ENCODE measurements at places on chromosomes 7 and 10.
A peak's percentile ranks its signal among the peaks of the same experiment; 100 is the strongest.

- peak; percentile 51 for DNase-seq
Observed at GRCh38 chr10:49153971-49154370, 20.1 kb upstream of the FAM170B start.

DNA sequence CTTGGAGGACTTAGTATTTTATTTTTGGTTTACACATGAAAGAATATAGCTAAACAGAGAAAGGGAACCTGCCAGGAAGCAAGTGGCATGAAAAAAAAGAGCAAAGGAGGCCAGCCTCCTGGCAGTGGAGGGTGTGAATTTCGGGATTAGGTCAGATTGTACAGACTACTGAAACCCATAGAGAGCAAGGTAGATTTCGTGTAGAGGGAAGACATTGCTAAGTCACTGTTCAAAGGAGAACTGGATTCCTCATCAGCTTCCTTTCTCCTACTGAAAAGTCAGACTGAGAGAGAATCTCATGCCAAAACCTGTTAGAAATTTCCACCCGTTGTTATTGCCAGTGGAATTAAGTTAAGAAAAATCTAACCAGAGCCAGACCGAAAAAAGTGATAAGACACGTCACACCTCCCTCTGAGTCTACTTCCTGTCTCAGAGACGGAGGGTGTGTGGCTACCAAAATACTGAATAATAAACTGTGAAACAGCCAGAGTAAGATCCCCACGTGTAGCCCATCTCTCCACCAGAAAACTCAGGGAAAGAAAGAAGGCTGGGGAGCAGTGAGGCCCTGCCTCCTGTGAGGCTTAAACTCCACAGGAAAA, 118.8 kb downstream of the SKIDA1 start:
- peak; percentile 55 for DNase-seq

- no peak for DNase-seq
Observed at GRCh38 chr10:43679509-43679908, 30.8 kb upstream of the ZNF32 start.

- DNase-seq: peak; percentile 88
Observed at GRCh38 chr10:12448729-12449391, 99.5 kb downstream of the CAMK1D start.

GRCh38 chr7:151387161-151388006, 22.5 kb downstream of the WDR86 start:
- no peak for DNase-seq

- DNase-seq: peak; percentile 64
Observed at GRCh38 chr7:143518521-143518920, 40.8 kb downstream of the TAS2R41 start.

DNA sequence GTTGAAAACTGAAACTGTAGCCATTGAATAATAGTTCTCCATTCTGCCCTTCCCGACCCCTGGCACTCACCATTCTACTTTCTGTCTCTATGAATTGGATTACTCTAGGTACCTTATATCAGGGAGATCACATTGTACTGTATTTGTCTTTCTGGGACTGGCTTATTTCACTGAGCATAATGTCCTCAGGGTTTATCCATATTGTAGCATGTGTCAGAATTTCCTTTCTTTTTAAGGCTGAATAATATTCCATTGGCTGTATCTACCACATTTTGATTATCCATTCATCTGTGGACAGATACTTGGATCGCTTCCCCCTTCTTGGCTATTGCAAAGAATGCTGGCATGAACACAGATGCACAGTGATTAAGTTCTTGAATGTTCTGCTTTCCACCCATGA, 107.4 kb downstream of the CDH23 start:
- no peak for DNase-seq

DNA sequence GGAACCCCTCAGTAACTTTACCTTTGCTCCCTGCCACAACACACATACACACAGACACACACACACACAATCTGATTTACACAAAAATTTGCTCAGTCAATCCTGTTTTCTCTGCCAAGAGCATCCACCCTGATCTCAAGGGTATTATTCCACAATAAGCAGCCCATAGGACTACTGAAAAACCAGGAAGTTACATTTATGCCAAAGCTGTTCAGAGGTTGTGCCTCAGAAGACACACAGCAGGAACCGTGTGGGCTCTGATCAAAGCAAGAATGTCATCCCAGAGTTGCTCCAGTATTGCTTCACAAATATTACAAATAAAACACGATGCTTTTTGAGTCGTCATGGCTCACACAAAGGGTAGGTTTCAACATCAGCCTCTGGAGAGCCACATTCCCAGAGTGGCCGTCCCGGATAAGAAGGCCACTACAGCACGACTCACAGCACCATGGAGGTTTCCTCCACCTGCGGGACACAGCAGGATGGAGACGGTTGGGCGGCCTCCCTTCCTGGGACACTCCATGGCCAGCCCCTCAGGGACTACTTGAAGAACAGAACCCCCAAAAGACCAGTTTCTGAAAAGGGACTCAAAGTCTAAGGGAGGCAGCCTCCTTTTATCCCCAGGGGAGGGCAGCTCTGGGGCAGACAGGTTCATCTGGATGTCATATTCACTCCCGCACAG, 1.6 kb downstream of the AIFM2 start:
- DNase-seq: peak; percentile 22

DNA sequence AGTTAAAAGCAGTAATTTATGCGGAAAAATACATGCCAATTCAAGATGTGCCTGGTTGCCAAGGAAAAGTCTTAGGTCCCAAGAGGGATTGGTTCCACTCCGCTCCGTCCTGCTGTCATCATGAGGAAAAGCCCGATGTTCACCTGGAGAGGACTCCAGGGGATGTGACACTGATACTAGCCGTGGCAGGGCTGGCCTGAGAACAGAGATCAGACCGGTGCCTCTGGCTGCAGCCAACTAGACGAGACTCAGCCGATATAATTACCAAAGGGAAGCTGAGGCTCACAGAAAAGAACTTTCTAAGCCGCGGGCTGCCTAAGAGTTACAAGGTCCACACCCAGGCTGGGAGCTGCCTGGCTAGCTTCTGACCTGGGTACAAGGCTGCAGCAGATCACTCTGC, 81.3 kb upstream of the UNC5B start:
- no peak for DNase-seq

DNA sequence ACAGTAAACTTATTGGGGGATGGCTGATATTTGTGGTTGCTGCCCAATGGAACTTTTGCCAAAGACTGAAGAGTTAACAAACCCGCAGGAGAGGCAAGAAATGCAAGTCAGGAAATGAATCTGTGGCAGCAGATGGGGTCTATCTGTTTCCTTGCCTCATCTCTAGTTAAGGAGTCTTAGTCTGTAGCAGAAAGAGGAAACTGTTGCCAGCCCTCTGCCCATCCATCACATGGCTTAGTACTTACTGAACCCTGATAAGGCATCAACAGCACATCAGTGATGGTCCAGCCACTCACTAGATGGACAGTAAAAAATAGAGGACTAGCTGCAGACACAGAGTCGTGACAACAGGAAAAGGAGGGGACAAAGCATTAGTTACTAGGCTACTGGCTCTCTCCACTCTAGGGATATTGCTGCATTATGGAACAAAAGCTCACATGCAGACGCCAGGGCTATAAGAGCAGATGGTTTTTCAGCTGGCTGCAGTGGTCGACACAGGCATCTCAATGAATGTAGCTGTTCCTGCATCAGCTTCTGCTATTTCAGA, 614.7 kb downstream of the PARD3 start:
- DNase-seq: no peak

Data from HT1080 (cell line).